ENCODE measurements at places on chromosomes 11 and 22.

DNA sequence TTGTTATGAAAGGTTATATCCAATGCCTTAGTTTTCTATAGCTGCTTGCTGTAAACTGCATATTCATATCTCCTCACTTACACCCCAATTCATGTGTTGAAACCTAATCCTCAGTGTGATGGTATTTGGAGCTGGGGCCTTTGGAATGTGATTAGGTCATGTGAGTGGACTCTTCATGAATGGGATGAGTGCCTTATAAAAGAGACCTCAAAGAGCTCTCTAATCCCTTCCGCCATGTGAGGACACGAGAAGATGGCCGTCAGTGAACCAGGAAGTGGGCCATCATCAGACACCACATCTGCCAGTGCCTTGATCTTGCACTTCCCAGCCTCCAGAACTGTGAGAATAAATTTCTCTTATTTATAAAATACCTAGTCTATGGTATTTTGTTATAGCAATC is 79.3 kb downstream of the CYP2R1 start:
- DNase-seq = no peak

- no peak for DNase-seq
Observed at GRCh38 chr11:118341815-118342489, 553 bp downstream of the CD3D start.

DNA sequence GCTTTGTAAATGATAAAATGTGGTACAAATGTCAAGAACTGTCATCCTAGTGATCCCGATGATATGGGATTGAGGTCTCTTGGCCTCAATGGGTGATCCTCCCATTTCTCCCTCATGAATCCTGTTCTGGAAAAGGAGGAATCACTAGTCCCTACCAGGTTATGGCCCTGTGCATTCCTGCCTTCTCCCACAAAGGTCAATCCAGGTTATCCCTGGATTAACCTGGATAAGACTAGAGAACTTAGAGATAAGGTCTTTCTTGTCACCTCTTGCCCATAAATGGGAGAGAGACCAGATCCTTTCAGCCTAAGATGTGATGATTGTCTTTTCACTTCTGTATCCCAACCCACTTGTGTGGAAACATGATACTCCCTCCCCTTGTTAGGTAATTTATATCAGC is 396.7 kb downstream of the BUD13 start:
- no peak for DNase-seq

DNA sequence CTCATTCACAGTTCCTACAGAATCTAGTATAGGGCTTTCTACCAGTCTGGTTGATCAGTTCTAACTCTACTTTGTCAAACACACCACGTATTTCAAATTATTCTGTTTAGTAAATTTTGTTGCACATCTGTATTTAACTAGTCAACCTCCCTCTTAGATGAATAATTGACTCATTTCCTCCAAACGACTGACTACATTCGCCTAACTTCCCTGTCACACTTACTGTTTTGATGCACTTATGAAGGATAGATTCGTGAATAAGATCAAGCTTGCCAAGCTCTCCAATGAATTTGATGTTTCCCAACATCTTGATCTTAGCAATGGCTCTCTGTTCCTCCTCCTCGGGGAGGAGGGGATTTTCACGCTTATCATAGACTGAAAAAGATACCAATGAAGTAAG is 5.0 kb downstream of the EIF4G2 start:
- no peak for DNase-seq

DNA sequence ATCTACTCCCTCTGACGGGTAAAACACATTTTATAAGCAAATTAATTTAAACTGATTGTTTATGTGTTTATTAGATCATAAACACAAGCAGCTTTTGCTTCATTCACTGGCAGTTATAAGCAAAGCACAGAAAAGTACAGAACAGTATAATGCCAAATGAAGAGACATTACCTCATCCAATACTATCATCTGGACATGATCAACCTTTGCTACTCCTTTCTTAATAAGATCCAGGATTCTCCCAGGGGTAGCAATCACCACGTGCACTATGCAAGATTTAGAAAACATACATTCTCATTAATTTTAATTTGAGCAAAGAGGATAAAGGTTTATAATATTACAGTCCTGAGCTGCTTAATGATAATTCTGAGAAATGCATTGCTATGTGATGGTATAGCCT is 27.9 kb downstream of the DDX6 start:
- DNase-seq = no peak

DNA sequence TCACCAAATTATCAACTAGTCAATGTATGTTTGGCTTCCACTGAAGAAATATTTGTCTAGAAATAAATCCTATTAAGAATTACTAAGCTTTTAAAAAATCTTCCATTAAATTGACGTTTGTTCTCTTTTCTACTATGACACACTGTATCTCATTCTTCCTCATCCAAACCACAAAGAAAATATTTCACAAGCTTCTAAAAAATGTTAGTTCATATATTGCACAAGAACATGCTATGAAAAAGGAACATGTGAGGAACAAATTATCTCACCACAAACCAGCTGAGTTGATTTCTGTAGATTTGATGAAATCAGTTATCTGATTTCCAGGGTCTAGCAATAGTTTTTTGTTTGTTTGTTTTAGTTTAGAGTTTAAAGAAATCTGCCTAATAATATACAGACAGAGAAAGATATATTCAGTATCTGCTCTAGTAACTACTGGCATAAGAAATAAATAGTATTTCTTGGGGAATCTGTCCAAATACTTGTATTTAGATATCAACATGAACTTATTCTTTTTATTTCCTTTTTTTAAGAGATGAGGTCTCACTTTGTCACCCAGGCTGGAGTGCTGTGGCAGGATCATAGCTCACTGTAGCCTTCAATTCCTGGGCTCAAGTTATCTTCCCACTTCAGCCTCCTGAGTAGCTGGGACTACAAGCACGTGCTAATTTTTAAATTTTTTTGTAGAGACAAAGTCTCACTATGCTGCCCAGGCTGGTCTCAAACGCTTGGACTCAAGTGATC is 161.7 kb downstream of the ATG16L2 start:
- DNase-seq = no peak

- DNase-seq = no peak
Observed at GRCh38 chr11:60916669-60917206, 2.8 kb downstream of the TMEM109 start.
